ENCODE measurements at places on chromosomes 3 and 15. TPM values are rescaled to one million over a fixed set of nuclear protein-coding genes. Genes with fewer than 3 reads are reported as not detected.

DNA sequence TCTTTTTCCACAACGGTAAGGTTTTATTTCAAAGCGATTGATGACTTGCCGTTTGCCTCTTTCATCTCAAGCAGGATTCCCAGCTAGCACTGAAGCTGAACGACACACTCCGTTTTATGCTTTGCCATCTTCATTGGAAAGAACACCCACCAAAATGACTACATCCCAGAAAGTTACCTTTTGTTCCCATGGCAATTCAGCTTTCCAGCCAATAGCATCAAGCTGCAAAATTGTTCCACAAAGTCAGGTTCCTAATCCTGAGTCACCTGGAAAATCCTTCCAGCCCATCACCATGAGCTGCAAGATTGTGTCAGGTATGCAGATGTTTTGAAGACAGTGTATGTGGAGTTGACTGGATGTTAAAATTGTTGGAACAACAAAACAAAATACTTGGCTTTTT lies 56.5 kb downstream of the YEATS2 start:
- no peak for DNase-seq

Gene ZDHHC19
- polyA plus RNA-seq, result not detected

Gene CIDEC
- polyA plus RNA-seq, result not detected

- DNase-seq, result no peak
Observed at GRCh38 chr15:74295800-74296199, 59.7 kb downstream of the CCDC33 start.

Gene DNAH12
- 2.0 TPM for polyA plus RNA-seq

Gene RPP25
- 3.1 TPM for polyA plus RNA-seq
